NCI-H2171 treated with DMSO at 0.1 percent for 48 hours (cell line): ENCODE measurements at places on chromosomes 16 and 17.

- no peak for DNase-seq
Observed at GRCh38 chr16:52819405-52819804, 233.3 kb downstream of the CHD9NB start.

DNA sequence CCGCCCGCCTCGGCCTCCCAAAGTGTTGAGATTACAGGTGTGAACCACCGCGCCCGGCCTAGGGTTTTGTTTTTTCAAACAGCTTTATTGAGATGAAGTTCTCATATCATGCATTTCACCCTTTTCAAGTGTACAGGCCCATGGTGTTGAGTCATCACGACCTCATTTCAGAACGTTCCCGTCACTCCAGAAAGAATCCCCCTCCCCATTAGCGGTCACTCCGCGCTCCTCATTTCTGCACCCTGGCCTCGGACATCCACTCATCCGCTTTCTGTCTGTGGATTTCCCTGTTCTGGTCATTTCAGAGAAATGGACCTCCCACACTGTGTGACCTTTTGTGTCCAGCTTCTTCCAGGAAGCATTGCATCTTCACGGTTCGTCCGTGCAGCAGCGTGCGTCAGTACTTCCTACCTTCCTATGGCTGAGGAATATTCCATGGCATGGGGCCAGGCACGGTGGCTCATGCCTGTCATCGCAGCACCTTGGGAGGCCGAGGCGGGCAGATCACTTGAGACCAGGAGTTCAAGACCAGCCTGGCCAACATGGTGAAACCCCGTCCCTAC lies 135.2 kb upstream of the GSE1 start:
- DNase-seq, result no peak

DNA sequence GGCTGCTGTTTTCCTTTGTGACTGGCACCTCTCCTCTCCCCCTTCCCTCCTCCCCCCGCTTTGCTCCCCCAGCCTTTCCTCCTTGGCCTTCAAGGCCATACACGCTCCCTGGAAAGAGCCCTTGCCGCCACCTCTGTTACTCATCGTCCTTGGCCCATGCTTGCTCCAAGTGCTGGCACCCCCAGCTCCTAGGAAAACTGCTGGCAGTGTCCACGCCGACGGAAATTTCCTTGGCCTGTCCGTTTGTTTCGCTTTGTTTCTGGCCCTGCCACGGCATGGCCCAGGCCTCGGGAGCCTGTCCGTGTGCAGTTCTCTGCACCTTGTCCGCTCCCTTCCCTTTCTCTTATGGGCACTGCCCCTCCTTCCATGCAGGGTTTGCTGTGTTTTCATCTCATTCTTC lies 18.0 kb downstream of the CA5A start:
- no peak for DNase-seq

- DNase-seq, result no peak
Observed at GRCh38 chr16:14608111-14608566, 21.9 kb downstream of the PARN start.

- no peak for DNase-seq
Observed at GRCh38 chr16:24953306-24953705, 61.9 kb downstream of the ARHGAP17 start.

- DNase-seq, result no peak
Observed at GRCh38 chr17:14605267-14605599, 304.4 kb downstream of the HS3ST3B1 start.

- no peak for DNase-seq
Observed at GRCh38 chr16:73037845-73038570, 9.9 kb downstream of the ZFHX3 start.

DNA sequence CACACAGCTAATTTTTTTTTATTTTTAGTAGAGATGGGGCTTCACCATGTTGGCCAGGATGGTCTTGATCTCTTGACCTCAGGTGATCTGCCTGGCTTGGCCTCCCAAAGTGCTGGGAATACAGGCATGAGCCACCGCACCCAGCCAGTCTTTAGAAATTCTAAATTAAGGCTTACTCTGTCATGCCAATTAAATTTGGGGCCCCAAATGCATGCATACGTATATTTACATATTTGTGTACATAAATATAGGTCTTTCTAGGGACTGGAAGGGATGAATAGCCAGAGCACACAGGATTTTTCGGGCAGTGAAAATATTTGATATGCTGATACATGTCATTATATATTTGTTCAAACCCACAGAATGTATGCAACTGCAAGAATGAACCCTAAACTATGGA lies 105.1 kb downstream of the BCAS3 start:
- no peak for DNase-seq

DNA sequence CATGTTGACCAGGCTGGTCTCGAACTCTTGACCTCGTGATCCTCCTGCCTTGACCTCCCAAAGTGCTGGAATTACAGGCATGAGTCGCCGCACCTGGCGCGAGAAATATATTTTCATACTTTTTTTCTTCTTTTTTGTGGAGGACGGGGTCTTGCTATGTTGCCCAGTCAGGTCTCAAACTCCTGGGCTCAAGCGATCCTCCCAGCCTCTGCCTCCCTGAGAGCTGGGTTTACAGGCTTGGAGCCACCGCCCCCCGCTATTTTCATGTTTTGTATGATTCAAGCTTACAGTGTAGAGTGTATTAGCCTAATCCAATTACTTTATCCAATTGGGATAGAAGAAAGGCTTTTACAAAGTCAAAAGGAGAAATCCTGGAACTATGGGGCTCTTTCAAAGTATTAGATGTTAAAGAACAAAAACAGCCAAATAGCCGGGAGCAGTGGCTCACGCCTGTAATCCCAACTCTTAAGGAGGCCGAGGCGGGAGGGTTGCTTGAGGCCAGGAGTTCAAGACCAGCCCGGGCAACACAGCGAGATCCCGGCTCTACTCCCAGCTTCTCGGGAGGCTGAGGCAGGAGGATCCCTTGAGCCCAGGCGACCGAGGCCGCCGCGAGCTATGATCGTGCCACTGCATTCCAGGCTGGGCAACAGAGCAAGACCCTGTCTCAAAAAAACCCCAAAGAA lies 1.4 kb upstream of the MAP1LC3B start:
- no peak for DNase-seq

- DNase-seq, result no peak
Observed at GRCh38 chr17:44362949-44363612, 572 bp downstream of the FAM171A2 start.

DNA sequence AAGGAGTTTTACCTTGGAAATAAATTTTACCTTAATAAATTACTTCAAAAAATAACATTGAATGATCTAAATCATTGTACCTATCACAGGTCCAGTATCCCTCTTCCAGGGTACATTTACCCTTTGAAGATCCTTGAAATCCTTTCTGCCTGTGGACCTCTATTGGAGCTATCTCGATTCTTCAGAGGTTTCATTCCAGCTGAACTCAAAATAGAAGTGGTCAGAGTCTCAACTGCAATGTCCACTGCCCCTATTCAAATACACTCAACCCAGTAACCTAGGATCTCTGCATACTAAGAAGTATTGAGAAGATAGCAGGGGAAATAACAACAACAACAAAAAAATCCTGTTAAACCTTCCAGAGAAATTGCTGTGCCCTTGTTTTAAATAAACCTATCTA lies 9.3 kb downstream of the ABCA5 start:
- DNase-seq, result peak; percentile 46

DNA sequence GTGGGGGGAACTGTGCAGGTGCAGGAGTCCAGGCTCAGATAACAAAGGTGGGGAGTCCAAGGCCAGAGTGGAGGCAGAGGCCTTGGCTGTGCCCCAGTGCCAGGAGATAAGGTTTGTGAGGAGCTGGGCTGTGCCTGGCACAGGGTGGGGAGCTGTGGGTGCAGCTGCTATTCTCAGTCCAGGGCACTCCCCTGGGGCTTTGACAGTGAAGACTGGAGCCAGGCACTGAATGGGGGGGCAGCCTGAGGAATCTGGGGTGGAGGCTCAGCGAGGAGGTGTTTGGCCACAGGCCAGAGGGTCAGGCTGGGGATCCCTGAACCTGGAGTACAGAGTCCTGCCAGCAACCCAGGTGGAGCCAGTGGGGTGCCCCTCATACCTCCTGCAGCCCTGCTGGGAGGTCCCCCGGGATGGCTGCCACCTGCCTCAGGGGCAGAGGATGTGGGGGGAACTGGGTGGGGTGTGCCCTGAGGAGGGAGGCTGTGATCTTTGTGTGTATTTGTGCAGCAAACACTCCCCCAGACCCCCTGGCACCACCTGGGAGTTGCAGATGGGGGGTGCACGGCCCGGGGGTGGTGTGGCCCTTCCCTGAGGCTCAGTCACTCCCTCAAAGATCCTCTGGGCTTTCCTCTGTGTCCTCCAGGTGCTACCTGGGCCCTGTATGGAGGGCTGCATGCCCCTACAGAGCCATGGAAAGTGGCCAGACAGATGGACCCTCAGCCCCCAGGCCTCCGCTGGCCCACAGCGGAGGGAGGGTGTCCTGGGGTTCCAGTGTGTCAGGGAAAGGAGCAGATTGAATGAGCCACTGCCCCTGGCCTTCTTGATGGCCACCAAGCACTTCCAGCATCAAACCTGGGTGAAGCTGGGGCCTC lies 44.5 kb upstream of the SMPD3 start:
- peak; percentile 74 for DNase-seq

DNA sequence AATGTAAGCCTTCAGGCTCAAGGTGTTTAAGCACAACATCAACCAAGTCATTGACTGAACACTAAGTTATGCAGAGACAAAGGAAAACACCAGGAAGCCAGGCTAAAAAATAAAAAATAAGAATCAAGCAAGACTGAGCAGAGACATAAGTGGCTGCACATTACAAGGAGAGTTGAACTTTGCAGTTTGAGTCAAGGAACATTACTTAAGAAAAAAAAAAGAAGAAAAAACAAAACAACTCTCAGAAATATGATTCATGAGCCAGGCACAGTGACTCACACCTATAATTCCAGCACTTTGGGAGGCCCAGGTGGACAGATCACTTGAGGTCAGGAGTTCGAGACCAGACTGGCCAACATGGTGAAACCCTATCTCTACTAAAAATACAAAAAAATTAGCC lies 168.1 kb downstream of the C16orf95 start:
- no peak for DNase-seq

DNA sequence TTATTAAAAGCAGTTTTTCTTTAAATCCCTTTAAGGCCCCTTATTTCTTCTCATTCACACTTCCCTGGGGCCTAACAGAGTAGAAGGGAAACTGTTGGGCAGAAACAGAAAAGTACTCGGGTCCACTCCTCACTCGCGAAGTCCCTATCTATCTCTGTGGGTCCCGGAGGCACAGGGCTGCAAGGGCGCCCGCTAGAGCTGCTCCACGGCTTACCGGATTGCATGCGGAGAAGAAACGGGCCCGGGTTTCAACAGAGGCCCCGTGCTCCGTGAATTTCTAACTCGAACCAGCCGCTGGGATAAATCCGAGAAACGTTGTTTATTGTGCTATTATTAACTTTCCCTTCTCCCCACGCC lies 4.3 kb downstream of the CBLN1 start:
- no peak for DNase-seq
